ENCODE measurements at places on chromosomes 16 and 17.

GRCh38 chr17:79258041-79258440, 183.4 kb downstream of the ENGASE start:
- no peak for DNase-seq

- DNase-seq, result no peak
Measured at GRCh38 chr16:56615353-56615752, 7.0 kb downstream of the MT2A start.

DNA sequence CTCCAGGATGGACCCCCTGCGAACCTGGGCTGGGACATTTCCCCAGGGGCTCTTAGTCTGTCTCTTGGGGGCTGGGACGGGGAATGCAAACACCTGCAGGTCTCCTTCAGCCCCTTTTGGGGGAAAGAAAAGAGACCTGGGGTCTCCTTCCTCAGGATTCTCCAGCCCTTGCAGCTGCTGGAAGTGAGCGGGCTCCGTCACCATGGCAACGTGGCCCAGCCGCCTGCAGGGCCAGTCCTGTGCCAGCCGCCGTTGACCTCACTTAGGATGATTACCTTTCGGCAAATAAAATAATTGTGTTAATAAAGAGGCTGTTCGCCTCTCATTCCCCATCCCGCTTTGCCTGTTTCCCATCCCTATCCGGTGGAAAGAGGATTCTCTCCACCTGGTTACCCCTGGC, 25.7 kb downstream of the MRM1 start:
- no peak for DNase-seq

GRCh38 chr17:3960764-3961163, 3.5 kb downstream of the ATP2A3 start:
- DNase-seq, result no peak

- no peak for DNase-seq
Measured at GRCh38 chr16:80323187-80323807, 217.5 kb upstream of the DYNLRB2 start.

- DNase-seq, result no peak
Measured at GRCh38 chr17:920190-920589, 59.4 kb downstream of the NXN start.

GRCh38 chr17:79282294-79282693, 207.7 kb downstream of the ENGASE start:
- no peak for DNase-seq

DNA sequence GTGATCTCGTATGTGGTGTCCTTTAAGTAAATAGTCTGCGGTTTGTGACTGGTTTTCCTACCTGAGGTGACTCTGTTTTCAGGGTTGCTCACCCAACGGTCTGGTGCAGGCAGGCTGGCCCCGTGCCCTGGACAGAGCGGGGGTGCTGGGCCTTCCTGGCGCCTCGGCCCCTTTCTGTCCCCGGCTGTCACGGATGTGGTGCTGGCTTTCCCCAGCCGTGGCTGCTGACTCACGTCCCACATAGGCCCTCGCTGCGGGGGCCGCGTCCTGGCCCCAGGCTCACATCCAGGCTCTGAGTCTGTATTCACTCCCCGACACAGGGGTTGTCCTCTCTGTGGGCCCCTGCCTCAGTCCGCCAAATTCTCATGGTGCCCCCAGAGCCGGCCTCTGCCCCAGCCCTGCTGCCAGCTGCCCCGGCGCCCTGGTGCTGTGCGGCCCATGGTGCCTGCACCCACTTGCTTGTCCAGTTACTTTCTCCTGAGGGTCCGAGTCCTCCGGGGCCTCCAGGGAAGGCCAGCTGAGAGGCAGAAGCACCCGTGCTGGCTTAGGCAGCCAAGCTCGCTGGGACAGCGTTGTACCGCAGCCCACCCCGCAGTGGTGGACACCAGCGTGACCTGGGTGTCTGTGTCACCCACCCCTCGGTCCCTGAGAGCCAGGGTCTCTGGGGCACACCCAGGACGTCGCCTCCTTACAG, 5.9 kb downstream of the CHMP6 start:
- DNase-seq, result no peak

GRCh38 chr16:82056550-82056896, 21.5 kb downstream of the HSD17B2 start:
- DNase-seq, result no peak

GRCh38 chr17:62206550-62206949, 141.5 kb upstream of the MED13 start:
- no peak for DNase-seq

Measured in stimulated activated CD4-positive, alpha-beta T cell treated with anti-CD3 and anti-CD28 coated beads, Interleukin-12 subunit alpha, Interleukin-12 subunit beta, amount 100 ng/mL, for 24 hours (primary cell).